ENCODE measurements at places on chromosomes 16 and 17.

- DNase-seq, result no peak
These were observed 1.4 kb downstream of the NT5M start for GRCh38 chr17:17304521-17304985.

- no peak for DNase-seq
These were observed 36.1 kb downstream of the SLFN11 start for GRCh38 chr17:35337364-35337763.

- no peak for DNase-seq
These were observed 823 bp upstream of the NOTUM start for GRCh38 chr17:81961521-81962498.

- no peak for DNase-seq
These were observed 5.5 kb downstream of the SERPINF1 start for GRCh38 chr17:1767358-1767757.

DNA sequence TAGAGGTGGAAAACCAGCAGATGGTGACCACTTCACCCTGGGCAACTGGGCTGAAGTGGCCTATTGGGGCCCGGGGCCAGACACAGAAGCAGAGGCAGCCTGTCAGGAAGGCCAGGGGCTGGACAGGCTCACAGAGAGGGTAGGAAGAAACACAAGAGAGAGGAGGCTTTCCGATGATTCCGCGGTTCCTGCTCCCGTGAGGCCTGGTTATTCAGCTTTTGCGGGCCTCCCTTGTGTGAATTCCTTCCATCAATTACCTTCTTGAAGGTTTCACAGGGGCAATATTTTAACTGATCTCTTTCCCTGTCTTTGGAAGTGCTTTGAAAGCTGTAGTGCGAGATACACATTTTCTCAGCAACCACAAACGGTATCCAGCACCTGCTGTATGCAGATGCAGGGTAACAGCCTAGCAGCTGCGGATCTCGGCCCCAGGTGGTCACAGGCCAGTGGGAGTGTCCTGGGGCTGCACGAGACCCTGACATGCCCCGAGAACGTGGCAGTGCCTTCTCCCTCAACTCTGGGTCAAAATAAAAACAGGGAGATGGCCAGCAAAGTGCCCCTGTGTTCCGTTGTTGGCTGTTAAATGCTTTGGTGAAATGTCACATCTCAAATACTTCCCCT, 11.6 kb upstream of the CMIP start:
- no peak for DNase-seq

DNA sequence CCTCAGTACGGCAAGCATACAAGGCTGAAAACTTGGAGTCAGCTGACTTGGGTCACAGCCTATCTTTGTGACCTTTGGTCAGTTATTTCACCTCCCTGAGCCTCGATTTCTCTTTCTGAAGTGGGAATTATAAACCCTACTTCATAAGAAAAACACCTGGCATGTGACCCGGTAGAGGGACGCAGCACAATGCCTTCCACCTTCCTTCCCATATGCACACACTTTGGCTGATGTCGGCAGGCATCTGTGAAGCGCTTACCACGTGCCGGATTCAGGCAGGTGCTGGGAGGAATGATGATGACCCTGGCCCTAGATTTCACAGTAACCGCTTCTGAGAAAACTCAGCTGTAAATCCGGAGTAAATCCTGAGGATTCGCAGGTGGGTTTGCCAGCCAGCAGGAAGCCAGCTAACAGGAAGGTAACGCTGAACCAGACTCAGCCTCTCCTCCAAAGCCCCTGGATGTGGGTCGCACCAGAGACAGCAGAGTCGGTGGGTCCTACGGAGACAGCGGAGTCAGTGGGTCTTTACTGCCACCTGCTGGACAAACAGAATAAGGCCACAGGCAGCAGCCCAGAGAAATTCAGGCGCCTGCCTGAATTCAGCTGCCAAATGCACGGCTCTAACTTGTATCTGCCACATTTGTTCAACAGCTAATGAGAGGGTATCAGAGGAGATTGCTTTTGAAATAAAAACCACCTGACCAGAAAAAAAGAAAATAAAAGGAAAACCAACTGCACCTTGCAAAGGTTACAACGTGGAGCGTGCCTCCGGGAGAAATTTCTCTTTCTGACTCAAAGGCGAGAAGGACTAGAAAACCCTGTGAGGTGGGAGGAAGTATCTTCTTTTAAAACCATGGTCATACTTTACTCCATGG, 16.6 kb downstream of the COPRS start:
- no peak for DNase-seq

- no peak for DNase-seq
These were observed at the start of gene KIF19 for GRCh38 chr17:74325743-74326379. KIF19 (plus strand) TSS chr17:74326226; CDS start chr17:74326350, 124 bp downstream.

- no peak for DNase-seq
These were observed 13.0 kb downstream of the PLA2G10 start for GRCh38 chr16:14681115-14681514.

DNA sequence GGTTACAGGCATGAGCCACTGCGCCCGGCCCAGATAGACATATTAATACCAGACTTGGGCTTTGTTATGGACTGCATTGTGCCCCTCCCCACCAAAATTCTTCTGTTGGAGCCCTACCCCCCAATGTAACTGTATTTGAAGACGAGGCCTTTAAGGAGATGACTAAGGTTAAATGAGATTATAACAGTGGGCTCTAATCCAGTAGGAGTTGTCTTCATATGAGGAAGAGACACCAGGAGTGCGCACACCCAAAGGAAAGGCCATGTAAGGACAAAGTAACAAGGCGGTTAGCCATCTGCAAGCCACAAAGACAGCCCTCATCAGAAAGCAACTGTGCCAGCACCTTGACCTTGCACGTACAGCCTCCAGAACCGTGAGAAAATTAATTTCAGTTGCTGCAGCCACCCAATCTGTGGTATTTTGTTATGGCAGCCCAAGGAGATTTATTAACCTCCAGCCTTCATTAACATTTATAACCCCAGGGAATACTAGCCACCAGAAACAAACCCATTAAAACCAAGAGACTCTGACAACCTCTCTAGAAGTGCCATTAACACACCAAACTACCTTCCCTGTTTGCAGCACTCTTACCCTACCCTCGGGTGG, 107.6 kb downstream of the TTC19 start:
- DNase-seq, result no peak

GRCh38 chr16:3009568-3010390, 2.9 kb upstream of the CLDN9 start:
- DNase-seq, result no peak

DNA sequence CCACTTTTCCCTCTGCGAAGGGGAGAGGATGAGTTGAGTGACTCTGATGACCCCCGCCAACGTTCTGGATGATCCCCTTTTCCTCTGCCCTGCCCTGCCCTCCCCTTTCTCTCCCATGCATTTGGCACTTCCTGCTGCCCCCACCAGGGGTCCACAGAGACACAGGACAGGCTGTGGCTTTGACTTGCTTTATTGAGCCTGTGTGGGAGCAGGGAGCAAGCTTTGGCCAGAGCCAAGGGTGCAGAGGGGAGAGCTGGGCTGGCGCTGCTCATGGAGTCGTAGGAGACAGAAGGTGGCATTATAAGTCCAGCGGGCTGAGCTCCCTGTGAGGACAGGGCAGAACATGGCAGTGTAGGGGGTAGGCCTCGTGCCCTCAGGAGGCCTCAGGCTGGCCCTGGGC, 1.6 kb downstream of the PPY start:
- no peak for DNase-seq

DNA sequence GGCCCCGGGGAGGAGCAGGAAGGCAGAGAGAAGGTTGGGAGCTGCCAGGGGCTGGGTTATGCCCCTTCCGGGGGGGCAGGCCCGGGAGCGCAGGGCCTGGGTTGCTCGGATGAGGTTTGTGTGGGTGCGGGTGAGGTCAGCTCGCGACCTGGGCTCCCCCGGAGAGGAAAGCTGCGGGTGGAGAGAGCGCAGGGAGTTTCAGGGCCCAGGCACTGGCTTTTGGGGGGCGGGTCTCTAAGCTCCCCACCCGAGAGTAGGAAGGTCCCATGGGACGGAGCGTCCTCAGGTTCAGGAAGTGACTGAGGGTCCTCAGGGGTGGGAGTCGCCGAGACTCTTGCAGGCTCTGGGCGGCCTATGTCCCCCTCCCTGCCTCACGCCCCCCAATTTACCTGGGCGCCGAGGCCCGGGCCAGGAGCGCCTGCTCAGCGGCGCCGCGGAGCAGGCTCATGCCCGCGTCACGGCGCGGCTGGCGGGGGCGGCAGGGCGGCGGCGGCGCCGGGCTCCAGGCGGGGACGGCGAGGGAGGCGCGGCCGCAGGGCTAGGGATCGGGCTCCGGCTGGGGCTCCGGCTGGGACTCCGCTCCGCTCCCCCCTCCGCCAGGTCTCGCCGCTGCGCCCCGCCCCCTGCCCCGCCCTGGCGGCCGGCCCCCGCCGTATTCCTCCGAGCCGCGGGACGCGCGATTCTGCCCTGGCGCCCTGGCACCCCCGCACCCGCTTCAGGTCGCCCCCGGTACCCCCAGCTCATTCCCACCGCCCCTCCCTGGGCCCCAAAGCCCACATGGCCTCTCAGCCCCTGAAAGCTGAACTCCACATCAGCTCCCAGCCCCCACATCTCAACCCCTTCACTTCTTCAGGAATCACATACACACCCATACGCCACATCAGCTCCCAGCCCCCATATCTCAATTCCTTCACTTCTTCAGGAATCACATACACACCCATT, at the start of gene DOK4:
Gene DOK4 (minus strand): TSS at position 578 of the 942 bp plus-strand sequence. CDS start 6,986 bp downstream, outside the sequence.
- DNase-seq, result no peak

GRCh38 chr17:67066717-67067116, 22.4 kb downstream of the CACNG1 start:
- no peak for DNase-seq
